Activated CD4-positive, alpha-beta T cell treated with anti-CD3 and anti-CD28 coated beads, Interleukin-2, amount 50 U/mL, for 24 hours (primary cell): ENCODE measurements at places on chromosomes 1 and 21.

DNA sequence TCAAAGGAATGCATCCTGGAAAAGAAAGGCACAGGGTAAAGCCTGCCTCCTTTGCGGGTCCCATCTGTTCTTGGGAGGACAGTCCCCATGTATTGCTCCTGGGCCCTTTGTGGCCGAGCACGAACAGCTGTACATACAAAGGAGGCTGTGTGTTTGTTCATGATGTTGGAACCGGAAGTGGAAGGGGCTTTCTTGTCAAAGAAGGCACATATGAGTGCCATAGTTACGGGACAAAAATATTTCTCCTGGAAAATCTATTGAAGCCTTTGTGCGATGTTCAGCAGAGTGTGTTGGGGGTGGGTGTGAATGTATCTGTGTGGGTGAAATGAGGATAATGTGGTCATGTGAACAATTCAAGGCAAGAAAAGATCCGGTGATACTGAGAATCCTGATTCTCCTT lies 297.6 kb downstream of the DISC1 start:
- no peak for DNase-seq

DNA sequence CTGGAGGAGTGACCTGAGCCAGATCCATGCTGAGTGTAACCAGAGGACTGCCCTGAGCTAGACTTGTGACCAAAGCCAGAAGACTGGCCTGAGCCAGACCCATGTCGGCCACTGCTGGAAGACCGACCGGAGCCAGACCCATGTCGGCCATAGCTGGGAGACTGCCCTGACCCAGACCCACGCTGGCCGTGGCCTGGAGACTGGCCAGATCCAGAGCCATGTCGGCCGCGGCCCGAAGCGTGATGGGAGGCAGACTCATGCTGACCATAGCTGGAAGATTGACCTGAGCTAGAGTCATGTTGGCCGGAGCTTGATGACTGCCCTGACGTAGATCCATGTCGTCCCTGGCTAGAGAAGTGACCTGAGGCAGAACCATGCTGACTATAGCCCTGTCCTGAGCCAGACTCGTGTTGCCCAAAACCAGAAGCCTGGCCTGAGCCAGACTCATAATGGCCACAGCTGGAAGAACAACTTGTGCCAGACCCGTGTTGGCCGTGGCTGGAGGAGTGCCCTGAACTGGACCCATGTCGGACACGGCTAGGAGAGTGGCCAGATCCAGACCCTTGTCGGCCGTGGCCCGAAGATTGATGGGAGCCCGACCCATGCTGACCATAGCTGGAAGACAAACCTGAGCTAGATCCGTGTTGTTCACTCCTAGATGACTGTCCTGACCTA lies 5.1 kb downstream of the HRNR start:
- no peak for DNase-seq

GRCh38 chr21:44647222-44647552 lies 973 bp downstream of the KRTAP10-11 start:
- DNase-seq = no peak

- DNase-seq = no peak
Observed at GRCh38 chr1:166900987-166901386, 24.9 kb upstream of the TADA1 start.

DNA sequence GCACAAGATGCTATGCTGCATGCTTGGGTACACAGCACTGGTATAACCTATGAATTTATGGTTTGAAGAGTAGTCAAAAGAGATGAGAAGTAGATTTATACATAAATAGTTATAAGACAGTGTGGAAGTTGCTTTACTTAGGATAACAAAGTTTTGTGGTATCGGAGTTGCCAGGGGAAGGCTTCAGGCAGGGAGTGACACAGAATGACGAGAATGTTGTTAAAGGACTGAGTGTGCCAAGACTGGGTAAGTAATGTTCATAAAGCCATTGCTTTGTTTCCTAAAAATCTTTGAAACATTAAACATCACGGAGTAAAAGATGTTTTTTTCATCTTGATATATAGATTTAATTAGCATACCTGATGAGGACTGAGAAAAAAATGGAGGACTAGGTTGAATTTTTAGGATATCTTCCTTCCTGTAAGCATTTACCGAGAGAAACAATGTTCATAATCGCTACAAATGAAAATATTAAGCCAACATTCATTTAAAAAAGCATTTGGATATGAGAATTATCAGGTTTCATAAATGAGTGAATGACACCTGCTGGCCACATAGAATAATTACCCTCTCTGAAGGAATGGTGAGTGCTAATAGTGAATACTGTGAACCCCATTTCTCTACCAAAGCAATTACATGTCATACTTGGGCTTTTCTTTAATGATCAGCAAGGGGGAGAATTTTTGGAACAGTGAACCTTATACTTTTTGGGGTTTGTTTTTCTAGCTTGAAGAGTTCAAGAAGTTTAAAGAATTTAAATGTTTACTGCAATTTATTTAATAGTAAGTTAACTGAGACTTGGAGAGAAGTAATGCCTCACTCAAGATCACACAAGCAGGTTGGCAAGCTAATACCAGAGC lies 28.4 kb downstream of the EXTL2 start:
- DNase-seq = no peak

DNA sequence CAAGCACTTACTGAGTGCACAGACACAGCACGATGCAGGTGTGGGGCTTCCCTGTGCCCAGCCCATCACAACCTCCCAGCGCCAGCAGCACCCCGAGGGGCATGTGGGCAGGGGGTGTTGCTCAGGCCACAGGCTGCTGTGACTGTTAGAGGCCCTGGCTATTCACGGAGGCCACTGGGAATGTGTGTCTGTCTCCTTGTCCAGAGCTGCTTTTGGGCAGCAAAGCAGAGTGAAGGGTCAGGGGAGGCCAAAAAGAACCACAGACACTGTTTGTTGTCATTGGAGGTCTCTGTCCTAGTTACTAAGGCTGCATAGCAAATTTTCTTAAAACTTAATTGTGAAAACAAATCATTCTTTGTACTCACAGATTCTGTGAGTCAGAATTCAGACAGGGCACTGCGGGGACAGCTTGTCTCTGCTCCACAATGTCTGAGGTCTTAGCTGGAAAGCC lies 49.6 kb downstream of the TNFRSF8 start:
- no peak for DNase-seq

DNA sequence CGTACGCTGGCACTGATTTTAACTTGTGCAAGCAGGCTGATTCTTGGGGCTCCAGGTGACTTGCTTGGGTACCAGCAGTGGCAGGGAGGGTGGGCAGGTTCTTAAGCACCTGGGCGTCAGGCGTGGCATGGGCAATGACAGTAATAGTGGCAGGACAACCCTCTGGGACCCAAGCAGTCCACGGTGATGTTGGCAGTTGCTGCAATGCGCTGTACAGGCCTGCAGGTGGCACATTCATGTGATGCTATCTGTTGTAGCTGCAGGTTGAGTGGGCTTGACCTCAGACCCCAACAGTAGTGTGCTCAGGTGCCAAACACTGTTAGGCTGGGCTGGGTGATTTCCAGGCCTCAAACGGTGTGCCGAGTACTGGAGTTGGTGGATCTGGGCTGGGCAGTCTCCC lies 10.2 kb upstream of the OR10J4 start:
- no peak for DNase-seq

DNA sequence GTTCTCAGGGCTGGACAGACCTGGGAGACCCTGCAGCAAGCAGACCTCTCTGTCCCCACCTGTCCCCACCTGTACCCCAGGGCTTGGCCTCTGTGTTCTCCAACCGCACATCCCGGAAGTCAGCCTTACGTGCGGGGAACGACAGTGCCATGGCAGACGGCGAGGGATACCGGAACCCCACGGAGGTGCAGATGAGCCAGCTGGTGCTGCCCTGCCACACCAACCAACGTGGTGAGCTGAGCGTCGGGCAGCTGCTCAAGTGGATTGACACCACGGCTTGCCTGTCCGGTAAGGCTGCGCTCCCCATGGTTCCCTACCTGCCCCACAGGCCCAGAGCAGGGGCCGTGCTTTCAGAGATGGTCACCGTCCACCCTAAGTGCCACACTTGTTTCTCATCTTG lies 36.5 kb downstream of the ACOT11 start:
- no peak for DNase-seq

- DNase-seq = no peak
Observed at GRCh38 chr1:100028765-100029164, 59.0 kb downstream of the SLC35A3 start.

DNA sequence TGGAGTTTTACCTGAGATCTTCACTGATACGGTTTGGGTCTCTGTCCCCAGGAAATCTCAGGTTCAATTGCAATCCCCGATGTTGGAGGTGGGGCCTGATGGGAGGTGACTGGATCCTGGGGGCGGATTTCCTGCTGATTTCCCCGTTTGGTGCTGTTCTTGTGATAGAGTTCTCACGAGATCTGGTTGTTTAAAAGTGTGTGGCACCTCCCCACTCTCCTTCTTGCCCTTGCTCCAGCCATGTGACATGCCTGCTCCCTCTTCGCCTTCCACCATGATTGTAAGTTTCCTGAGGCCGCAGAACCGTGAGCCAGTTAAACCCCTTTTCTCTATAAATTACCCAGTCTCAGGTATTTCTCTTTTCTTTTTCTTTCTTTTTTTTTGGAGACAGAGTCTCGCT lies 126.4 kb upstream of the SLC45A1 start:
- DNase-seq = no peak

DNA sequence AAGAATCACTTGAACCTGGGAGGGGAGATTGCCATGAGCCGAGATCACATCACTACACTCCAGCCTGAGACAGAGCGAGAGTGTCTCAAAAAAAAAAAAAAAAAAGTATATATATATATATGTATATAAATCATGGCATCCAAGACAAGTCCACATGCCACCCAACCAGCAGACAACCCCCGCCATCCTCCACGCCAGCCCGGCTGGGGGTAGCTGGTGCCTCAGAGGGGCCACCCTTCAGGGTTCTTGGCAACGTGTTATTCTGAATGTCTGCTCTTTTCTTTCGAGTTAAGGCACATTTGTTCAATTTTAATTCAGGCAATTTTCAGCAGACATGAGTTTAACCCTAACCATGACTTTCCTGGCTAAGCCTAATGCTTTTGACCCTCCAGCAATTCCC lies 9.7 kb upstream of the TMEM240 start:
- no peak for DNase-seq

DNA sequence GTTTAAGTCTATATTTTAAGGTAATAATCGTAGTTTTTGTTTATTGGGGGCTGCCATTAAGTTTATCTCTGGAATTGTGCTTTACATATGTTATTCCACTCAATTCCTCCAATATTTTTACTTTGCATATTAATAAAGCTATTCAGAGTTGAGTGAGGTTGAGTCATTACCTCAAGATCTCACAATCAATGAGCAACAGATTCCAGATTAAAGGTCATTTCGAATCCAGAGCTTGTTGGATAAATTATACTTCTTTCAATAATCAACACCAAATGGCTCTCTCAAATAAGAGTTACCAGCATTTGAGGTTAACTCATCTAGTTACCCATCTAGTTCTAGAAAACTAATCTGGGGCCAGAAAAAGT lies 16.7 kb downstream of the RGS4 start:
- no peak for DNase-seq

DNA sequence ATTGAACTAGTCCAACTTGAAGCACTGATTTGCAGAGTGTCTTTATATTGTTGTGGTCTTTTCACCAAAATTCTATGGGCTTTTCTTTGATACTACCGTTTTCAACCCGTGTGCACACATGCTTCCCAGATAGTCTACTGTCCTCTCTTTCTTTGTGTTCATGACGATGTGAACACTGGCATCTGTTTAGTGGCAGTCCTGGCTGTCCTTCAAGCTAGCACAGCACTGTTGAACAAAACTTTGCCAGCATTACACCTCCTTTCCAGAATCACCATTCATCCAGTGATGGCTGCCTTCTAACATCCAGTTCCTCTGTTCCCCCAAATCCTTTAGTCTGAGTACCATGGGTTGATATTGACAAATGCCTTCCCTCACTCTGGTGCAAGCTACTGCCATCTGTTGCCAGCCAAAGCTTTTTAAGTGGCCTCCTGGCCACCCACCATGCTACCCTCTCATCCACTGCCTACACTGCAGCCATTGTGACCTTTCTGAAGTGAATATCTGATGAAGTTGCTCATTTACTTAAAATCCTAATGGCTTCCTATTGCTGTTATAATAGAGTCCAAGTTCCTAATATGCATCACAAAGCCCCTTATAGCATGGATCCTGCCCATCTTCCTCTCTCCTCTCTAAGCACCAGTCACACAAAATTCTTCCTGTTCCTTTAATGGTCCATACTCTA lies 94.3 kb downstream of the NIBAN1 start:
- DNase-seq = no peak

DNA sequence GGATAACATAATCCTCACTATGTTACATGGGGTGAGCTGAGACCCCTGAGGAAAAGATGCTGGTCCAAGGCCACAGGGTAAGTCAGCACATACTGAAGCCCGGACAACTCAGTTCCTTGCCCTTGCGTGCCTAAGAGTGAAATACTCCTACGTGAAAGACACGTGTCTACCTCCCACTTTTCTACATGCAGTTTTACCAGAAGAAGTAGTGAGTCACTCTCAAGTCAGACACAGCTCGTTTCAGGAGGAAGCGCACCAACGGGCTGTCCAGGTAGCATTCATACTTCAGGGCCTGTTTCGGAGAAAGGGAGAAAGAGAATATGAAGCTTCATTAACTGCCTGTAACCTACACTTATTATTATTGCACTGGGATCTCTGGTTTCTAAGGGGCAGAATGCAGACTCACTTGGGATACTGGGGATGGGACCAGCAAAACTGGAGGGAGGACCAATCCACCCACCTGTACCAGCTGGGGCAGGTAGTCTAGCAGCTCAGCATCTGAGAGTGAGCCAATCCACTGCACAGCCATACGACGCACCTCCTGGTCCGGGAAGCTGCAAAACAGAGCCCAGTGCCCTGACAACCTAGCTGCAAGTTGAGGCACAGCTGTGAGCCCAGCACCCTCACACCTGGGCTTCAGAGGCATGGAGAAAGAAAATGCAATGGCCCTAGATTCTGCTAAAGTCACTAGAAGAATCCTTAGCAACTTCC lies 32.4 kb upstream of the PPP1R15B start:
- no peak for DNase-seq

GRCh38 chr1:101122452-101123166 lies 97.0 kb upstream of the DPH5 start:
- no peak for DNase-seq

- peak; percentile 94 for DNase-seq
Observed at GRCh38 chr21:46323710-46324389, at the start of the genes C21orf58 and PCNT. TSS of gene C21orf58 (minus strand) at chr21:46323870. CDS start at chr21:46322738, 1,132 bp downstream. TSS of gene PCNT (plus strand) at chr21:46324156. CDS start at chr21:46324229, 73 bp downstream.

DNA sequence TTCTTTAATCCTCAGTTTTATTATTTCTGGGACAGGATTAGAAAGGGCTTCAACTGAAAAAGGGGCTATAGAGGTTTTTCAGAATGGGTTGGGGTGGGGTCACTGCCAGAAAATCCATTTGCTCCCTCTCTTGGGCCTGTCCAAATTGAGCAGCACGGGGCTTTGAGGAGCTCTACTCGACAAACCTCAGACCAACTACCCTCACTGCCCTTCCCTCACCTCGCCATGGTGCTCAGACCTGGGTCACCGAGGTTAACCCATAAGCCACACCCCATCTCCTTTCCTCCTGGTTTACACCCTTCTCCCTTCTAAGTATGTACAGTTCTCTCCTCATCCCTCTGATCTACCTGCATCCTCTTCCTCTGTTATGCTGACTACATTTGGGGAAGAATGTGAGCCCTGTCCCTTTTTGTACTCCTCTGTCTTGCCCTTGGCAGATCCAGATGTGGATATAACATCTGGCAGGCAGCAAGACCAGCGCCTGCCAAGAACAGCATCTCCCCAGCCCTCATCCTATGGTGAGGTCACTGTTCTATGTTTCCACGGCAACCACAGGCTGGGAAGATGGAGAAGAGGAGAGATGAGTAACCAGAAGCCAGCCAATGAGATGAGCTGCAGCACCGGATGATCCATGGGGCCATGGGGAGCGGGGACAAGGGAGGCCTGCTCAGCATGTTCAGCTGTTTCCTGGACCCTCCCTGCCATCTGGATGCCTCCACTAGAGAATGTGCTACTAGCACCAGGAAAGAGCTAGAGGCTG lies 3.7 kb upstream of the FABP3 start:
- DNase-seq = no peak
